ENCODE measurements at places on chromosomes 5 and 9.
A peak's percentile ranks its signal among the peaks of the same experiment; 100 is the strongest.

DNA sequence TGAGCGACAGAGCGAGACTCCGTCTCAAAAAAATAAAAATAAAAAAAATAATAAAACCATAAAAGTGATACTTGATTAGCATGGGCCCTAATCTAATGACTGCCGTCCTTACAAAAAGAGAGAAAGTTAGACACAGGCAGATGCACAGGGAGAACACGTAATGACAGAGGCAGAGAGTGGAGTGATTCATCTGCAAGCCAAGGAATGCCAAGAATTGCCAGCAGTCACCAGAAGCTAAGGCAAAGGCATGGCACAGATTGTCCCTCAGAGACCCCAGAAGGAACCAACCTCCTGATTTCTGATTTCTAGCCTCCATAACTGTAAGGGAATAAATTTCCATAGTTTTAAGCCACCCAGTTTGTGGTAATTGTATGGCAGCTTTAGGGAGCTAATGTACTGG, 79.6 kb upstream of the FREM1 start:
- DNase-seq = no peak

- DNase-seq = peak; percentile 88
These were observed 105.5 kb upstream of the ZNF462 start for GRCh38 chr9:106757514-106757913.

GRCh38 chr5:165309446-165309845, 1804.0 kb downstream of the MAT2B start:
- no peak for DNase-seq

DNA sequence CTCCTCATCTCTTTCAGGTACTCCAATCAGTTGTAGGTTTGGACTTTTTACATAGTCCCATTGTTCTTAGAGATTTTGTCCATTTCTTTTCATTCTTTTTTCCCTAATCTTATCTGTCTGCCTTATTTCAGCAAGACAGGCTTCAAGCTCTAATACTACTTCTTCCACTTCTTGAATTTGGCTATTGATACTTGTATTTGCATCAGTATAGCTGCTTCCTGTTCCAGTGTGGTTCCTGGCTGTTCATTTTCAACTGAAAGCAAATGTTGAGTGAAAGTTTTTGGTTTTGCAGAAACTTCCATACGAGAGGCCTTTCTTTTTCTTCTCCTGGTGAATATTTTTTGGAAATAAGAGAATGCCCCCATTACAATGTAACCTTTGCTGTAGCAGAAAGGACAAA, 12.0 kb upstream of the IFNA1 start:
- no peak for DNase-seq

DNA sequence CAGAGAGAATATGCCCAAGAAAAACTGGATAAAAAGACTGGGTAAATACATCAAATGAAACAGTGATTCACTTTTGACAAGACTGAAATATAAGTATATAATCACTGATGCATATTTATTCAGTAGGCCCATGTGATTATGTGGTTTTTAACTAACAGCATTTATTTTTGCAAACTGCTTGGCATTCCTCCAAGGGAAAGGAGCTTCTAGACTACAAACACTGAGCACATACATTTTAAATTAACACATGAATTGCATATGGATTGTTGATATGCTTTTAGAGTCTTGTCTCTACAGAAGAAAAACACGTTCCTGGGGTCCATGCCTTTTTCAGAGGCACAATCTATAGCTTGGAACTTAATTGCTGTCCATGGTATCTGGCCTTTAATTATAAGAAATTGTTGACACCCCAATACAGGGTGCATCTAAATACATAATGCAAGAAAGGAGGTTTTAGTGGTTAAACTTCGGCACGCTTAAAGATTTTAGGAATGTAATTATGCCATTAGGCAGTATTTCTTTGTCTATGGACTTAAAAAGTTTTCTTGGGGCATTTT, 6.9 kb upstream of the MEIKIN start:
- peak; percentile 84 for DNase-seq

DNA sequence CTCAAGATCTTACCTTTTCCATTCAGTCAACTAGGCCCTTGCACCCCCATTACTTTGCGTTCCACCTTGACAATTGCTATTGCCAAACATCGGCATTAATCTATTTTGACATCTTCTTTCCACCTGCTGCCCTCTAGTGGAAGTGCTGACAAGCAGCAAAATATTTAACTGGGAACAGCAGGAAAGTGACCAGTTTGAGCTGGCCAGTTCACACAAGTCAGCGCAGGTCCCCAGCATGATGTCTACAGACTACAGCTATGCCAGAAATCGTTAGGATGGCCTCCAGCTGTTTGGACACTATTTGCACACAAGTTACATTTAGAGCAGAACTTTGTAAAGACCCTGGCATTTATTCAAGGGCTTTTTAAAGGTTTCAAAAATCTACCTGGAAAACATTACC, 160.1 kb downstream of the GHR start:
- DNase-seq = peak; percentile 51

DNA sequence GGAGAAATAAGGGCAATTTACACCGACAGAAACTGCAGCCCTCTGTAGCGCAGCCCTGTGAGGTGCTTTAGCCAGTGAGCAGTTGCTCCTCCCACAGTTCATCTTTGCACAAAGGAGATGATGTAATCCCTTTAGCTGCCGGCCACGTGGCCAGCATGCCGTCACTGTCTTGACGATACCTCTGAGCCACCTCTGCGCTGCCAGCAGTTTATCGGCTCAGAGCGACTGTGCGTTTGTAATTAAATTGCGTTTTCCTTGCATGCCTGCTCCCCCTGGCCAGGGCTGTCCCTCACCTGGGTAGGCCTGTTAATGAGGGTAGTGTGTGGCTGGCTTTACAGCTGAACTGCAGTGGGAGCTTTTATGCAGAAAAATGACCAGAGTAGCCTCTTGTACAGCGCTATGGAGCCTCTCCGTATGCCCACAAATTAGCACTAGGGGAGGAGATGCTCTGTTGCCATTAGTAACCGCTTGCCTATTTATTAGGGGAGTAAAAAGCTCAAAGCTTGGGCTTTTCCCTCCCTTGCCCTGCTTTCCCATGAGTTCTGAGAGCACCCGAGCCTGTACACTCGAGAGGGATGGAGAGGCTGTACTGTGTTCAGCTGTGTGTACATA, 107.0 kb downstream of the TRIO start:
- DNase-seq = peak; percentile 97

GRCh38 chr5:174935854-174936474, 211.6 kb downstream of the MSX2 start:
- DNase-seq = peak; percentile 59

DNA sequence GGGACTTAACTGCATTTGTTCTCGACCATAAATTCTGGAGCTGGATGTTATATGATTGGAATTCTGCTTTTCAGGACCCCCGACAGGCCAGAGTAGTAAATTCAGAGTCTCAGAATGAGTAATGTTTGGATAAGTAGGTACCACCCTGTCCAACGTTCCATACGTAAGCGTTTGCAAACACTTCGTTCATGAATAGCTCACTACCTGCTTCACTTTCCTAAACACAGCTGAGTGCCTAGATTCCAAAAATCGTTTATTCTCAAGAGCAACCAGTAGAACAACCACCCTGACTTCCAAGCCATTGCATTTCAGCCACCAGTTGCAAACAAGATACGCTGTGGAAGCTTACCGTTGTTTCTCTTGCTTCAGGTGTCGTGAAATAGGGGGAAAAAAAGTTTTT, 101.3 kb upstream of the DMRT1 start:
- no peak for DNase-seq

DNA sequence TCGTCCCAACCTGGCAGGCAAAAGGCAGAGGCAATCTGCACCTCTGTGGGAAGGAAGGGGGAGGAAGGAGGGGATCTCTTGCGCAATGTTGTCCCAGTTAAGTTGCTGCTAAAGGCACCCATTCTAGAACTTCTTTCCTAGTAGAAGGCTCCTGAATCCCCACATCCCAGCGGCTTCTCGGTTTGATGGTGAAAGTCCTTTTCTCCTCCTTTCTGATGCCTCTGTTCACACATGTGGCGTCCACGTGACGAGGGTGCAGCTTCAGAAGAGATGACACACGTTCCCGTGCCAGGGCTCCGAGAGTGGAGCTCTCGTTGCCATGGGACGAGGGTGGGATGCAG, 96.9 kb upstream of the FCN2 start:
- DNase-seq = no peak

DNA sequence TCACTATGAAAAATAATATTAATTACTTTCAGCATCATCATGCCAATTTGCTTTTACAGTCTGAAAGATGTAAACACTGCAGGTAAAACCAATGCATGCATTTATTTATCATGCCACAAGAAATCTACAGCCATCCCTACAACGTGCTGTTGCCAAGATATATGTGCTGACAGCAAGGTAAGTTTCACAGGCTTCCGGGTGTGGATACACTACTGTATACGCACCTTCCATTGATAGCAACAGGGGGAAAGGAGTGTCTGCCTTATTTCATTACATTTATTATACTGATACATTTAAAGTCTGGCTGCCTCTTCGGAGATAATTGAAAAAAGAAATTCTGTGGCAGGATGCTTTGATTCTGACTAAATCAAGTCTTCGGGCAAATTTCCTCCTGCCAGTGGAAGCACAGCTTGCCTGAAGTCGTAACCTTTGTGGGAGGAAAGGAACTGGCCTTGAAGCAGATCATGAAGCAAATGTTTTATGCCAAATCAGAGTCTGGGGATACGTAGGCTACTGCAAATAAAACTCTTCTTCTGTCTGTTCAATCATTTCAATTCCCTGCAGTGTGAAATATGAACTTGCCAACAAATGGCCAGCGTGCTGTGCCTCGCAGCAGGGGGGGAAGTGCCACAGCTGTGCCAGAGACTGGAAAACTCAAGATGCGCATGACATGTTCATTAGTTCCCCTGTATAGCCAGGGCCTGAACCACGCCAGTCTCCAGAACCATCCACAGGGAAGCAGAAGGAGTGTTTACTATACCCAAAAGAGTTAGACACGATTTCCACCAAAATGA, 268.1 kb downstream of the EFNA5 start:
- peak; percentile 98 for DNase-seq

DNA sequence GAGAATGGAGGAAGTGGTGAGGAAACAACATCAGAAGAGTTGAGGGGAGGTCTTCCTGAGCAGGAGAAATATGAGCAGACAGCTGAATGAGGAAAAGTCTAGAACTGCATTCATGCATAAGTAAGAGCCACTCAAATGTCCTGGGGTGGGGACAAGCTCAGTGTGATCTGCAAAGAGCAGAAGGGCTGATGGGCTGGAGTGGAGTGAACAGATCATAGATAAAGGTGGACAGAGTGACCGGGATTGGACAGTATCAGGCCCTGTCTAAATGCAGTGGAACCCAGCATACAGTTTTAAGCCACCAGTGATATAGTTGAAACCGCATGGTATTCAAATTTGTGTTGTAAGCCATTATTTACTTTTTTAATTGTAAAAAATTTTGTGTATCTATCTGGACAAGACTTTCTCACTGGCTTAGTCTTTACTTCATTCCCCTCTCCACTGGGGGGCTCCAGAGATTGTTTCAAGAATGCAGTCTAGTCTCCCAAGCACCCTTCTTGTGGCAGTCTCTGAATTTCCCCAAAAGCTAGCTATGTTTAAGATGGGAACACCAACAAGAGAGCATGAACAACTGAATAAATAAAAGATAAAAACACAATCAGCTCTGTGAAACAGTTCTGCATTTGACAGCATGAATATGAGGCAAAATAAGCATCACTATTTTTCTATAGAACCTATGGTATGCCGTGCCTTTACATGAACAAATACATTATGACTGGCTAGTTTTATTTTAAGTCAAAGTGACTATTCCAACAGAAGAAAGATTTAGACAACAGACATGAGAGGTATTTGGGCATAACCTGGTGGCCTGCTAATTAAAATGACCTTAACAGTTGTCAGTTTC, 10.7 kb upstream of the STK32A start:
- peak; percentile 64 for DNase-seq

DNA sequence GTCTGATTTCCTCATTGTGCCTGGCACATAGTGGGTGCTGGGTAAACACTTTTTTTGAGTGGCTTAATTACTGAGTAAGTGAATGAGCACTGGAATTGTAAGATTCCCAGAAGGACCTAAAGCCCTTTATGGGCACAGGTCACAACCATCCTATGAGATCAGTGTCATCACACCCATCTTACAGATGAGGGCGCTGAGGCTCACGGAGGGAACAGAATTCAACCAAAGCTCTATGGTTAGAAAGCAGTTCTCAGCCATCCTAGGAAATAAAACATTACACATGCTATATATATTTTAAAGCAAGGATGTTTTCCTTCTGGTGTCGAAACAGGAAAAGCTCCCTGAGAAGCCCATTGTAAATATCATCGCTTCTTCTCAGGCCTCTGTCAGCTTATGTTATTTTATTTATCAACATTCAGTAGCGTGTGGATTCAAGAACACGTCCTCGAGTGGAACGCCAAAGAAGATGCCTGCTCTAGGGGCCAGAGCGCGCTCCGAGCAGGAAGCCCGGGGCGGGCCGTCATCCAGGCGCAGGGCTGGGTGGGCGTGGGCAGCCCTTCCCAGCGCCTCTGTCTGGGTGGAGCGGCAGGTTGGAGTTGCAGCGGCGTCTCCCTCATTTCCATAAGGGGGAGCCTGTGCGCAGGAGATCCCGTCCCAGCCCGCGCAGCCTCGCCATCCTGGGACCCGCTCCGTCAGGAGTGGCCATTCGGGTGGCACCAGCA, 155.8 kb upstream of the SMIM23 start:
- DNase-seq = peak; percentile 75

GRCh38 chr9:127187231-127187956, 65.0 kb upstream of the ANGPTL2 start:
- DNase-seq = peak; percentile 52

- peak; percentile 67 for DNase-seq
These were observed 32.7 kb upstream of the DNAH5 start for GRCh38 chr5:13976867-13977830.

DNA sequence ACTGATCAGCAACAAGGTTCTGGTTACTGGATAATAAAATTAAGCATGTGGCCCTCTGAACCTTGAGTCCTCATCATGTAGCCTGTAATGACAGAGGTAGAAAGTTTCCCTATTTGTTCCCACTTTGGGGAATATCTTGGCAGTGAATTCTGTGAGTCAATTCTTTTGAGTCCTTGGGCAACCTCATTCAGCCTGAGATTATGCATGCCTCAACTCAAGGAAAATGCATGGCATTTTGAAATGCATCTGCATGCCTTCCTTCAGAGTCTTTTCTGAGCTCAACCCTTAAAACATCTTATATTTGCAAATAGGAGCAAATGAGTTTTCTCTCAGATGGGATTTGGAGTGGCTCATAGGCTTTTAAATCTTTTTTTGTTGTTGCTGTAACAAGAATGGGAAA, 218.1 kb upstream of the CD180 start:
- no peak for DNase-seq

GRCh38 chr9:30775236-30775635, 1609.2 kb upstream of the ACO1 start:
- DNase-seq = no peak

Data from NCI-H69 (cell line).